8988T (cell line): ENCODE measurements at places on chromosomes 6 and 20.

- no peak for DNase-seq
Measured at GRCh38 chr6:118377711-118378414, 170.2 kb upstream of the PLN start.

DNA sequence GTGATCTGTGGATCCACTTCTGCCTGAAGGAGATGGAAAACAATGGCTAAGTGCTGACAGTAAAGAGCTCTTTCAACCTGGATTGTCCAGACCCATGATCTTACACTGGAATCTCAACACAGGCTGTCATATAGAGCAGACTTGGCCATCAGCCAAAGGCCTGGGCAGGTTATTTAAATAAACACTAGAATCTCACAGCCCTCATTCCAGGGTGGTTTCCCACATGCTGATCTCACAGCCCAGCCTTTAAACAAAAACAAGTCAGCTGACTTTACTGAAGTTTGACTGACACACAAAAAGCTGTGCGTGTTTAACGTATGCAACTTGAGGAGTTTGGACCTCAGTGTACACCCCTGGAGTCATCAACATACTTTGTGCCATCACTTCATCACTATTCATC lies 28.4 kb downstream of the SYNDIG1 start:
- no peak for DNase-seq

GRCh38 chr6:152874846-152875568 lies 107.8 kb downstream of the FBXO5 start:
- DNase-seq = no peak

- DNase-seq = no peak
Measured at GRCh38 chr6:144360401-144360800, 75.3 kb downstream of the UTRN start.
